ENCODE measurements at places on chromosomes 2 and 18. TPM values are rescaled to one million over a fixed set of nuclear protein-coding genes. Genes with fewer than 3 reads are reported as not detected.

GRCh38 chr2:11071211-11071610 is 84.1 kb upstream of the SLC66A3 start:
- H3K4me1 ChIP-seq: peaks cover 16% of the 10 kb centered on the region
- no peaks in the 10 kb centered on the region for H3K36me3 ChIP-seq
- no peak for DNase-seq
- no peak overlapping the region for H3K4me3 ChIP-seq

DNA sequence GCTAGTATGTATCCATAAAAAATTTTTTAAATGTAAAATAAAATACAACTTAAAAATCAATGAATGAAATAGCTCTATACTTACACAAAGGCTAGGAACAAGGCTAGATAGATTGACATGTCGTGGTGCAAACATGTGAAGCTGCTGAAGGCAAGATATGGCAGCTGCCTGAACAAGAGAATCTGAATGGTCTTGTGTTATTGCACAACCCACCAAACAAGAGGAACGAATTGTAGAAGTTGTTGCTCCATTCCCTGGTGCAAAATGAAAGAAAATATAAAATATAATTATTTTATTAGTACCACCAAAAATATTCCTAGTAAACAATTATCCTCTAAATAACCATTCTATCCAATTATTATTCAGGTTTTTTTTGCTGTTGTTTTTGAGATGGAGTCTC is 46.4 kb downstream of the HEATR5B start:
- H3K27me3 ChIP-seq: no peaks in the 10 kb centered on the region
- no peak overlapping the region for H3K27ac ChIP-seq
- H3K36me3 ChIP-seq: peaks cover 4% of the 10 kb centered on the region
- no peak overlapping the region for H3K4me3 ChIP-seq

DNA sequence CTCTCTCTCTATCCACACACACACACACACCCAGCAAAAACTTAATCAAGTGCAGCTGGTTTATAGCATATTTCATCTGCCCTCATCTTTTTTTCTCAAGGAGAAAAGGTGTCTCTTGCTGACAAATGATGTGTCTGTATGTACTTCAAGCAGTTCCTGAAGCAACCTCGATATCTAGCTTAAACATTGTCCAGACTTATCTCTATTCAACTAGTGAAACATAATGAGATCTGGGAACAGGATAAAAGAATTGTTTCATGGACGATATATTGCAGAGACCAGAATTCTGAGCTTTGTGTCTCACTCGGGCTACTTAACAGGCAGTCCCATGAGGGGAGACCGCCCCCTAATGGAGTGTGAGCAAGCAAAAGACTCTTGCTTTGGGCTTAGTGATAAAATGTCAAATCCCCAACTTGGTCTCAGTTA is 929.2 kb upstream of the SOX11 start:
- H3K27ac ChIP-seq: no peak overlapping the region
- H3K4me3 ChIP-seq: no peak overlapping the region
- H3K27me3 ChIP-seq: no peaks in the 10 kb centered on the region
- DNase-seq: peak; percentile 38

METTL21A gene
- total RNA-seq: 14.9 TPM

GAREM2 gene
- 4.6 TPM for total RNA-seq

CDH19 gene
- total RNA-seq: not detected

DNA sequence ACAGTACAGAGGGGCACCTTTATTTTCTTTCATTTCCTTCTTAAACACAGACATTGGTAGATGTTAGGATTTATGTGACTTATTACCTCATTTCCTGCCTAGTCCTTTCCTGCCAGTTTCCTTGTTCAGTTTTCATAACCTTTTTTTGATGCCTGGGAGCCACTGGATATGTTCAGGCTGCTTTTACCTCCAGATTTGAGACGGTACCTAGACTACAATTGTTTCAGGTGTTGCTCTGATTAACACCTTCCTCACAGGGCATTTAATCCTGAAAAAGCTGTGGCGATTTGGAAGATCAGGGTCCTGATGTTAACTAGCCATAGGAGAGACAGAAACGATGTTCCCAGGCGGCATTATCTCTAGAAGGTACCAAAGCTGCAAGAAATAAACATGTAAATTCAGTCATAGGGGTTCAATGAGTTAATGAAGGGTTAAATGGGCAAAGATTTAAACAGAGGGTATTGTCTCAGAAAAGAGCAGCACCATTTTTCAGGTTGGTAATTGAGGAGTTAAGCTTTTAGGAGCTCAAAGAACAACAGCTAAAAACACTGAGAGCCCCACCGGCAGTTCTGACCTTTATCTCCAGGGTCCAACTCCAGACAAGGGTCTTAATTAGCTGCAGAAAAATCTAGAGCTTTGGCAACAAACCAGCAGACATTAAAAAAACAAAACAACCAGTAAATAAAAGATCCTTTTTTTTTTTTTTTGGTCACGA is 93.3 kb downstream of the HRH4 start:
- DNase-seq: no peak
- no peaks in the 10 kb centered on the region for H3K36me3 ChIP-seq
- H3K4me3 ChIP-seq: no peak overlapping the region
- H3K4me1 ChIP-seq: peaks cover 11% of the 10 kb centered on the region
- H3K27ac ChIP-seq: peak overlapping the region; percentile 27
- H3K27me3 ChIP-seq: no peaks in the 10 kb centered on the region
